ENCODE measurements at places on chromosomes 4 and X. TPM values are rescaled to one million over a fixed set of nuclear protein-coding genes. Genes with fewer than 3 reads are reported as not detected.

PCDH7 gene
- not detected for total RNA-seq

CLDN22 gene
- total RNA-seq = not detected

TLR1 gene
- total RNA-seq = 0.11 TPM

NEXMIF gene
- total RNA-seq = not detected

NXF2B gene
- not detected for total RNA-seq

DNA sequence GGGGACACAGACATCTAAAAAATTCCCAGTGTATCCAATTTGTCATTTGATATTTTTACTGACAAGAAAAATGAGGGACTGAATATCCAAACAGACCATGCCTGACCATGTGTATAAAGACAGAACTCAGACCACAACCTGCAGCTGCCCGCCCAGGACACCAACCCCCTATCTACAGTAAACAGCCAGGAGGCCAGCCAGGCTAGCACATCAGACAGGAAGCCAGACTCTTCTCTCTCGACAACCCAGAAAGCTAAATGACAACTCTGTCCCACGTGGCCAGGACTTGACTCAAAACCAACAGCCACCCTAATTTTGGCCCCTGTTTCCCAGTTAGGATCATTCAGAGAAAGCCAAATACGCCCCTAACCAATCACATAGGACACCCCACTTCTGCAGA lies 15.1 kb downstream of the AFAP1 start:
- H3K27me3 ChIP-seq = no peaks in the 10 kb centered on the region
- H3K4me3 ChIP-seq = no peak overlapping the region
- no peaks in the 10 kb centered on the region for H3K36me3 ChIP-seq
- peaks cover 36% of the 10 kb centered on the region for H3K4me1 ChIP-seq

DNA sequence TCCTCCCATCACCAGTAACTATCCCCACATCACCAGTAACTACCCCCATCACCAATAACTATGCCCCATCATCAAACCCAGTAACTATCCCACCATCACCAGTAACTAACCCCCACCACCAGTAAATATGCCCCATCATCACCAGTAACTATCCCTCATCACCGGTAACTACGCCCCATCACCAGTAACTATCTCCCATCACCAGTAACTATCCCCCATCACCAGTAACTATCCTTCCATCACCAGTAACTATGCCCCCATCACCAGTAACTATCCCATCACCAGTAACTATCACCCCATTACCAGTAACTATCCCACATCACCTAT lies 2.9 kb downstream of the ASMTL start:
- no peaks in the 10 kb centered on the region for H3K36me3 ChIP-seq
- H3K27me3 ChIP-seq = no peaks in the 10 kb centered on the region
- no peak overlapping the region for H3K4me3 ChIP-seq
- DNase-seq = no peak
- H3K4me1 ChIP-seq = peaks cover 12% of the 10 kb centered on the region
- H3K27ac ChIP-seq = no peak overlapping the region

GRCh38 chrX:101262590-101262989 lies 28.5 kb downstream of the TAF7L start:
- H3K4me1 ChIP-seq = no peaks in the 10 kb centered on the region
- H3K4me3 ChIP-seq = no peak overlapping the region
- H3K27me3 ChIP-seq = no peaks in the 10 kb centered on the region
- no peaks in the 10 kb centered on the region for H3K36me3 ChIP-seq

Measured in HepG2 (cell line).